ENCODE measurements at places on chromosomes 2 and 18.

- DNase-seq: no peak
These were observed 44.3 kb downstream of the TWIST2 start for GRCh38 chr2:238892204-238892500.

DNA sequence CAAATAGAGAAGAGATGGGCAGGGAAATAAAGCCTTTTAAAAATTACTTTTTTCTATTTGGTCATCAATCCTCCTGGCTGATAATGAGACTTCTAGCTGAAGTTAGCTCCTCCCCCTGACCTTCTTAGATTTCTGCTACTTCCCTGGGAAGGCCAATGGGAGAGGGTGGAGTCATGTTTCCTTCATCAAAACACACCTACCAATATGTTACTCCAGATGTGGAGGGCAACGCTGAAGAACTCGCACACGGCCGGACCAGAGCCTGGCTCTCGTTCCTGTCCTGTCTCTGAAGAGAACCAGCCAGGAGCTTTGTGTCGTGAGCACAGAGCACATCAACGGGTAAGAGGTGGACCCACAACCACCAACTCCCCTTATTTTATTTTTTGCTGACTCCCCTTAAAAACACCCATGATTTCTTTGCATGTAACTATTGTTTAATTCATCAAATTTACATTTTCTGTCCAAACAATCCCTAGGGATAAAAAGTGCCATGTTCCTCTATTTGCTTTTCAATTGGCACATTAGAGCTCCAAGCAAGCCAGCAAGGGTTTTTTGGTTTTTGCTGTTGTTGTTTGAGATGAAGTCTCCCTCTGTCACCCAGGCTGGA is 94.9 kb downstream of the ADD2 start:
- DNase-seq: no peak

DNA sequence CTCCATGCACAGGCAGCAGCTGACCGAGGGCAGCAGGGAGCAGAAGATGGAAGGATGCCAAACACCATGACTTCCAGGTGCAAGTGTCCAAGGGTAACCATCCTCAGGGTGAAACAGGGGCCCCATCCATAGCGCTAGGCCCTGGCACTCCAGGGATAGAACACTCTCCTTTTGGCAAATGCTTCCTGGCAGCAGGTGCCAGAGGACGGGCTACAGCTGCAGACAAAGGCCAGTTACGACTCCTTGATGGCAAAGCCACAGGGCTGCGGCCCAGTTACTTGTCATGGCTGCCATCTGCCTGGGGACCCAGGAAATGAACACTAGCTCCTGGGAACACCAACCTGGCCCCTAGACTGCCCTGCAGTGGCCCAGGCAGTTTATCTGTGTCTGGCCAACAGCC is 178.8 kb downstream of the TMEM163 start:
- no peak for DNase-seq

DNA sequence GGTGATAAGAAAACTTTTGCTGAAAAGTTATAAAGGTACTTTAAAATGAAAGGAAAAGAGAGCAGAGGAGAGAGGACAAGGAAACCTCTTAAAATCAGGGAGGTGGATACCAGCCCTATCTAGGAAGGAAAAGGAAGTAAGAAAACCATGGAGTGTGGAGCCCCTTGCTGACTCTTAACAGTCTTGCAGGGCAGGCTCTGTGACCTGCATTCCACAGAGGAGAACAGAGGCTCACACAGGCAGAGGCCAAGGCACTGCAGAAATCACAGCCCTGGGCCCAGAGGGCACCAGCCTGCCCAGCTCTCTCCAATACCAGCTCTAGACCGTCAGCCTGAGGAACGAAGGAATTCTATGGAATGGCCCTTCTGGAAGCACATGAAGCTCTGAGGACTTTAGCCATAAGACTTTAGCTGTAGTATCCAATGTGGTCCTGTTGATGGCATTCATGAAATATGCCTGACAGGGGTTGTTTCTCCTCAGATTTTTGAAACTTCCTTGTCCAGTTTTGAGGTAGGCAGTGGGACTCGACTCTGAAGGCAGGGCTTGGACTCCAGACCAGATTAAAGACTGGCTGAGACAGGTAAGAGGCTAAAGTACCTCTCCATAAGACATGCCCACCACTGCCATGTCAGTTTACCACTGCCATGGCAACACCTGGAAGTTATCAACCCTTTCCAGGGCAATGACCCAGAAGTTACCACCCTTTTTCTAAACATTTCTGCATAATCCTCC is 216.3 kb downstream of the ANAPC1 start:
- peak; percentile 67 for DNase-seq

- DNase-seq: peak; percentile 74
These were observed 30.2 kb downstream of the XDH start for GRCh38 chr2:31384351-31384750.

DNA sequence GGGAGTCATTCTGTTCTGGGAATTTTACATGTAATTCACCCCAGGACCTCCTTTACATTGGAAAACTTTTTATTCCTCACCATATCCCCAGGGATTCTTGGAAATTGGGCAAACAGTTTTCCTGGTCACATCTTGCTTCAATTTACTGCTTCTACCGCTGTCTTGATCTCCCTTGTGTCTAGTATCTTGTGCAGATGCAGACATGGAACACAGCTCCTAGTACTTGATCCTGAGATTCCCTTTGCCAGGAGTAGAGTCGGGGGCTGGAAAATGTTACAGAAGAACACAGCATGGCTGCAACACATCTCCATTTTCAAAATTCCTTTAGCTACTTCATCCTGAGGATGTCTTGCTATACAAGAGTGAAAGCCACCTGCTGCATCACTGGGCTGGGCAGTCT is 472.8 kb downstream of the PLCL1 start:
- no peak for DNase-seq

DNA sequence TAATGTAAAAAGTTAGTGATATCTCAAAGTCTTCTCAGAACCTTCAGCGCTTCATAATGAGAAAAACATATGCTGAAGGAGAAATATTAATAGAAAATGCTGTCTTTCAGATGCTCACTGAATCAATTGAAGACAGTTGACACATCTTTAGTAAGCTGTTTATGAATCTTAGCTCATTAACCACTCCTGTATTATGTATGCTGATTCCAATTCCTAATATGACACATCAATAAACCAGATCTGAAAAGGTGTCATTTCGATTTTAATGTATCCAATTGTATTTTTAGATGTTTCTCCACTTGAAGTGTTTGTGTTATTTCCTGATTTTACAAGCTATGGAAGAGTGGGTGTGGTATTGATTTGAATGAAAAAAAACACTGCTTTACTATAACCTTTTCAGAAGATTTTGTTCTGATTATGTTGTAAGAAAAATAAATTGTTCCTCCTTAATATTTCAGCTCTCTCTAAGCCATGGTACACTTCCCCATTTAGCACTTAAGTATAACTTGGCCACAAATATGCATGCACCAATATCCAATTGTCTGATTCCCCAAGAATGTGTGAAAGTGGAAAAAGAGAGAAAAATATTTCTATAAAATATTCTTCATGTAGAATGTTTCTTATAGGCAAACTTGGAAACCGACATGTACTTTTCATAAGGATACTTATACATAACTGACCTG is 569.8 kb downstream of the ARHGAP15 start:
- DNase-seq: no peak

GRCh38 chr2:239819091-239819973 is 205.8 kb downstream of the NDUFA10 start:
- DNase-seq: no peak

- DNase-seq: no peak
These were observed 419.0 kb downstream of the NBAS start for GRCh38 chr2:15142069-15142689.

GRCh38 chr2:26529406-26530239 is 51.7 kb upstream of the OTOF start:
- DNase-seq: no peak

GRCh38 chr2:132581991-132582738 is 87.8 kb downstream of the LYPD1 start:
- DNase-seq: no peak

DNA sequence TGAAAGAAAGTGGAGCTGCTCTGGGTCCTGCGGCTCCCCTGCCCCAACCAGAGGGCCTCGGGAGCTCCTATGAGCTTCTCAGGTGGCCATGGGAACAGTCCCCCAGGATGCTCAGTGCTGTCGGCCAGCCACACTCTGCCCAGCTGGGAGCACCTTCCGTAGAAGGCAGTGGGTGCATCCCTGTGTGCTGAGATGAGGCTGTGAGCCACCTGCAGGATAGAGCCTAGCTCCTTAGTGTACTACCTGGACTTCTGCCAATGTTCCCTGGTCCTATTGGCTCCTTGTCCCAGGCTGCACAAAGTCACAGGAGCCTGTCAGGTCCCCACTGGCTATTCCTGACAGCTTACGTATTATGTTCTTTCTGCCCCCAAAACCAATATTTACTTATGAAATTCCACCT is 16.1 kb downstream of the PRELID3A start:
- DNase-seq: no peak

GRCh38 chr2:205932861-205933260 is 153.1 kb downstream of the INO80D start:
- no peak for DNase-seq

- DNase-seq: no peak
These were observed 153.2 kb upstream of the ETAA1 start for GRCh38 chr2:67243919-67244318.

GRCh38 chr18:3932276-3932675 is 482.3 kb downstream of the TGIF1 start:
- DNase-seq: no peak

DNA sequence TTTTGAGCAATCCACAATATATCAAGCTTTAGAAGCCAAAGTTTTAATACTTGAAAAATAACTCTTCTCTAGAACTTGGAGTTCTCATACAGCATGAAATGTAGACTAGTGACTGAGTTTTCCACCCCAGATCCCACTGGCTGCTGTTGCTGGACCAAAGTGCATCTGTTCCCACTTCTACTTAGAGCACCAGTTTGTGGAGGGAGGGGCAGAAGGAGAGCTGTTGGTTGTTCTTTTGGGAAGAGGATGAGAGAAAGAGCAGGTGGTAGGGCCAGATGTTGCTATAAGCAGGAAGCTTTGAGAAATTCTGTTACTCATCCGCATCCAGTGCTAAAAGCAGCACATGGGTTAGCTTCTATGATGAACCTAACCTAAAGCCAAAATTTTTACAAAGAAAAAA is 59.0 kb downstream of the MBD2 start:
- no peak for DNase-seq

DNA sequence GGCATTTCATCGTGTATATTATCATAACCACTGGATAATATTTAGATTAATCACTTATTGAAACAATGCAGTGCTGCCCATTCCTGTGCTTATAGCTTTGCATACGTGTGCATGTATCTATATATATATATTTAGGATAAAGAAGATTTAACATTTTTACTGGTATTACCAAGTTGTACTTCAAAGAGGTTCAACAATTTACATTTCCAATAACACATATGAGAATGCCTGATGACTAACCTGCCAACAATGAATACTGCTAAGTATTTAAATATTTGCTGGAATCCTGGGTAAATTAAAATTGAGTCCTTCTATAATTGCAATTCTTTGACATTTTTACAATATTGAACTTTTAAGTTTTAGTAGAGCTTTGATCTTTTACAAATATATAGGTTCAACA is 111.4 kb downstream of the SLC39A10 start:
- no peak for DNase-seq

DNA sequence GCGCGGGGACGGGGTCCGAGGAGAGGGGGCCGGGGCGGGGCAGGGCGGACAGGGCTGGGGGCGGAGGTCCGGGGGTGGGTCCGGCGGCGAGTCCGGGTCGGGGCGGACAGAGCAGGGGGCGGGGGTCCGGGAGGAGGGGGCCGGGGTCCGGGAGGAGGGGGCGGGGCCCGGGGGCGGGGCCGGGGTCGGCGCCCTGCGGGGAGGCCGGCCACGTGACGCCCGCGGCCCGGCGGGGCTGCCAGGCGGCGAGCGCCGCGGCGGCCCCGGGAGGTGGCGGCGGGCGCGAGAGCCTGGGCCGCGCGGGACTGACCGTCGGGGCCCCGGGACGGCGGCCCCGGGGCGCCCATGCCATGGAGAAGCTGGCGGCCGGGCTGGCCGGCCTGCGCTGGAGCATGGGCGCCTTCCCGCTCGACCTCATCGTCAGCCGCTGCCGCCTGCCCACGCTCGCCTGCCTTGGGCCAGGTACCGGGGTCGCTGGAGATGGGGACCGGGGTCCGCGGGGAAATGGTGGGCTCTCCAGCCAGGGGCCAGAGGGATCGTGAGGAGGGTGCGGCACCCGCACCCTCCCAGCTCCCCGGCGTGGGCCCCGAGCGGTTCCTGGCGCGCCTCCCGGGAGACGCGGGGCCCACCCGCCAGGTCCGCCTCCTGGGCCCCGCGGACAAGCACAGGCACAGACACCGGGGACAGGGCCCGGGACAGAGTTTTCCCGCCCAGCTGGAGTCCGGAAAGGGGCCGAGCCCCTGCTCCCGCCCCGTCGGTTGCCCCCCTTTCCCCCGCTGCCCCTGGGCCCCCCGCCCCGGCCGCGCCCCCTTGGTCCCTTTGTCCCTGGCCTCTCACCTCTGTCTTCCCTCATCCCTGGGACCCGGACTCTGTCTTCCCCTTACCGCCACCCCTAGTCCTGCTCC is at the start of gene GAREM2:
Gene GAREM2, plus strand, starts transcription at position 218 of the 905 bp plus-strand sequence. Its CDS starts 133 bp downstream, at position 351.
- no peak for DNase-seq

DNA sequence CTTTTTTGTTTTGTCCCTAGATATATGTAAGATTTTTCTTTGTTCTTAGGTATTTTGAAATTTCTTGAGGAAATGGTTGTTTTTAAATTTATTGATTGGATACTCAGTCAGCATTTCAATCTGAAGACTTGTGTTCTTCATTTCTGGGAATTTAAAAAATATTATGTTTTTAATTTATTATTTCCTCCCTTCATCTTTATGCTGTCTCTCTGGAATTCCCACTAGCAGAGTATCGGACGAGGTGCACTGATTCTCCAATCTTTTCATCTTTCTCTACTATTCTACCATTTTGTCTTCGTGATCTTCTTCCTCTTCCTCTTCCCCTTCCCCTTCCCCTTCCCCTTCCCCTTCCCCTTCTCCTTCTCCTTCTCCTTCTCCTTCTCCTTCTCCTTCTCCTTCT is 12.3 kb downstream of the SCTR start:
- DNase-seq: no peak

DNA sequence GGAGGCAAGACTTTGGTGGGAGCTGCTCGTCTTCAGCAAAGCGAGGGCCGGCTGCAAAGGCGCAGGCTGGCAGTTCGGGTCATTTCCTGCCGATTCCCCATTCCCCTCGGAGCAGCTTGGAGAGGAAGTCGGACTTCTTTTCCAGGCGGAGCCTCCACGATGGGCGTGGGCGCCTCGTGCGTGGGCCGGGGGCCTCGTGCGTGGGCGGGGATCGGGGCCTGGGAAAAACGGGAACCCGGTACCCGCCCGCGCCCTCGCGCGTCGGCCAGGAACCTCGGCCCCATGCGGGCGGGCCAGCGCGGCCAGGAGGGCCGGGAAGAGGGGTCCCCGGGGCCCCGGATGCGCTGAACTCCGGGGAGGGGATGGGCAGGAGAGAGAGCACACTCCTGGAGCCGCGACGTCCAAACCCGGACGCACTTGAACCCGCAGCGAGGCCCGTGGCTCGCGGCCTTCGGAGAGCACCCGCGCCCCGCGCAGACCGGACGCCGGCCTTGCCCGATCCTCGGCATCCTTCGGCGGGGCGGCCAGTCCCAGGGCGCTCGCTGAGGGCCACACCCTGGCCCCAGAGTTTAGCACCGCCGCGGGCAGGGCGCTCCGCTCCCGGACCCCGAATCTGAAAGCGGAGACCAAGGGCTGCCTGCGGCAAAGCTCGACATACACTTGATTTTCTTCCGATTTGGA is 368.4 kb downstream of the MTX2 start:
- peak; percentile 48 for DNase-seq
